ENCODE measurements at places on chromosomes 13 and 19. TPM values are rescaled to one million over a fixed set of nuclear protein-coding genes. Genes with fewer than 3 reads are reported as not detected.

TPTE2 gene
- not detected for total RNA-seq

KIR2DL1 gene
- total RNA-seq, result not detected

CPB2 gene
- not detected for total RNA-seq

ZNF888 gene
- total RNA-seq, result 2.7 TPM

ONECUT3 gene
- total RNA-seq, result 0.03 TPM

KLK15 gene
- total RNA-seq, result not detected

SIN3B gene
- total RNA-seq, result 89.2 TPM

ZGLP1 gene
- 6.1 TPM for total RNA-seq

GPR4 gene
- not detected for total RNA-seq

USHBP1 gene
- total RNA-seq, result not detected

CCDC122 gene
- total RNA-seq, result 0.47 TPM

RNF225 gene
- total RNA-seq, result 0.53 TPM

FFAR2 gene
- total RNA-seq, result not detected

GTF2F1 gene
- total RNA-seq, result 56.5 TPM
